ENCODE measurements at places on chromosomes 7 and 10.

- no peak for DNase-seq
These were observed 81.6 kb downstream of the CHN2 start for GRCh38 chr7:29276199-29276598.

GRCh38 chr10:118742782-118743181 is 12.0 kb downstream of the CACUL1 start:
- DNase-seq, result peak; percentile 77

GRCh38 chr7:157609932-157610640 is 273.3 kb downstream of the DNAJB6 start:
- no peak for DNase-seq

- DNase-seq, result no peak
These were observed 16.2 kb downstream of the LDB3 start for GRCh38 chr10:86684331-86685097.

- peak; percentile 59 for DNase-seq
These were observed 100.0 kb upstream of the AMPH start for GRCh38 chr7:38731215-38731614.

DNA sequence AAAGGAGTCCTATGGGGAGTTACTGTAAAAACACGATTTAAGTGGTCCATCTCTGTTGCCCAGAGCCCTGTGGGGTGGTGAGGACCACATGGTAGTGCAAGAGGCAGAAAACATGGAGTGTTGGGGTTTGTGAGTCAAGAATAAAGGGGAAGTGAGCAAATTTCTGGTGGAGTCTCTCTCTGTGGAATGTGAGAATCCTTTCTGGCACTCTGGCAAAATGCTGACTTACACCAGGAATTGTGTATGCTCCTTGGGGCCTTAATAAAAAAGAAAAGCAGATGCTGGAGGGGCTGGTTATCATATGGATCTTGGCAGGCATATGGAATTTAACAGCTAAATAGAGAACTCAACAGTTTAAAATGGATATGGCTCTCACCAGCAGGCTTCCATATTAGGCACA is 486.0 kb downstream of the TNS3 start:
- peak; percentile 58 for DNase-seq

GRCh38 chr7:156589808-156590207 is 50.8 kb upstream of the RNF32 start:
- DNase-seq, result no peak

DNA sequence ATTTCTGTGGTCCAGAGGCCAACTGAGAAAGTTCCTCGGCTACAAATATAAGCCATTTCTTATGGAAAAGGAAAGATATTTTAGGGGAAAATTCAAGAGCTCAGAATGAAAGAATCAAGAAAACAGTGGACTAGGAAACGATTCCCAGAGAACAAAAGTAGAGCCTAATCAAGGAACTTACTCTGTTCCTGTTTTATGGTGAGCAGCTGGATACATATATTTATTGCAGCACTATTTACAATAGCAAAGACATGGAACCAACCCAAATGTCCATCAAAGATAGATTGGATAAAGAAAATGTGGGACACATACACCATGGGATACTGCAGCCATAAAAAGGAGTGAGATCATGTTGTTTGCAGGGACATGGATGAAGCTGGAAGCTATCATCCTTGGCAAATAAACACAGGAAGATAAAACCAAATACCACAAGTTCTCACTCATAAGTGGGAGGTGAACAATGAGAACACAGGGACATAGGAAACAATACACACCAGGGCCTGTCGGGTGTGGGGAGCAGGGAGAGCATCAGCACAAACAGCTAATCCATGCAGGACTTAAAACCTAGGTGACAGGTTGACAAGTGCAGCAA is 298.7 kb downstream of the THSD7A start:
- DNase-seq, result no peak

- DNase-seq, result no peak
These were observed 392.7 kb downstream of the CALN1 start for GRCh38 chr7:72019436-72019835.

GRCh38 chr7:32569388-32570289 is 74.3 kb downstream of the AVL9 start:
- DNase-seq, result no peak

- no peak for DNase-seq
These were observed 42.9 kb downstream of the CCDC3 start for GRCh38 chr10:12958546-12959110.

GRCh38 chr10:130848855-130849254 is 462.7 kb downstream of the TCERG1L start:
- DNase-seq, result no peak

GRCh38 chr10:97048649-97049427 is 136.9 kb downstream of the SLIT1 start:
- no peak for DNase-seq

DNA sequence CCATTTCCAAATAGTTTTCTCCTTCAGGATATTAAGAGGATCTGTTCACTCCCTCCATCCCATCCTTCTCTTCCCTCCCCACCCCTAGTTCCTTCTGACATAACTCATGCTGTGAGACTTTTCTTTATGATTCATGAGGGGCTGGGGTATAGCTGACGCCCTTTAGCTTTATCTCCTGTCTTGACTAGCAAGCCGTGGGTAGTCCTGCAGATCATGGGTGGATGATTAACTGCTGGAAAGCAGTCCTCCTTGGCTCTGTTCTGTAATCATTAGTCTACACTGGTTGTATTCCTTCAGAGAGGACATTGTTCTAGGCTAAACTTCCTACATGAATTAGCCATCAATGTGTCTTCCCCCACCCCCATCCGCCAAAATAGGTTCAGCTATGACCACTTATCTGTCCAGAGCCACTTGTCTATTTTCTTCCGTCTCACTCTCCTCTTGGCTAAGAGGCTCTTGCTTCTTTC is 135.4 kb downstream of the LRRC4 start:
- no peak for DNase-seq

DNA sequence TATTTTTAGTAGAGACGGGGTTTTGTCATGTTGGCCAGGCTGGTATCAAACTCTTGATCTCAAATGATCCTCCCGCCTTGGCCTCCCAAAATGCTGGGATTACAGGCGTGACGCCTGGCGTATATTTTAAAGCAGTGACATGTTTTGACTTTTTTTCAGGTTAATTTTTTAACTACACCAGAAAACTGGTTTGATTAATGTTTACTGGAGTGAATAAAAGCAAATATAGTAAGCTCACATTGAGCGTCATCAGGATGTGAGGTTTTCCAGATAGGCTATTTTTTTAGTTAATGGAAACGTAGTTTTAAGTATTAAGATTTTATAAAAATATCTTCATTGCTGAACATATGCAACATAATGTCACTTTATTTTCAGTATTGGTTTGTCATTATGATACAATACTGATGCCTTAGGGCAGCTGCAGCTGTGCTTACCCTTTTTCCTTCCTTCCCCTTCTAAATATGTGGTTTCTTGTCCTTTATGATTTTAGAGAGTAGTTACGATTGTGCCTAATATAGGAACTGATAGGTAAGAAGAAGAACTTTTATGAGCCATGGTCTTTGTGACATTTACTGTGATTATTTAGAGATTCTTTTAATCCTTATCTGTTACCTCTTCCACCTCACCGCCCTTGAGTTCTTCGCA is 37.3 kb downstream of the TMEM60 start:
- DNase-seq, result no peak

GRCh38 chr7:27148756-27149641 is 1.4 kb upstream of the HOXA6 start:
- peak; percentile 37 for DNase-seq

DNA sequence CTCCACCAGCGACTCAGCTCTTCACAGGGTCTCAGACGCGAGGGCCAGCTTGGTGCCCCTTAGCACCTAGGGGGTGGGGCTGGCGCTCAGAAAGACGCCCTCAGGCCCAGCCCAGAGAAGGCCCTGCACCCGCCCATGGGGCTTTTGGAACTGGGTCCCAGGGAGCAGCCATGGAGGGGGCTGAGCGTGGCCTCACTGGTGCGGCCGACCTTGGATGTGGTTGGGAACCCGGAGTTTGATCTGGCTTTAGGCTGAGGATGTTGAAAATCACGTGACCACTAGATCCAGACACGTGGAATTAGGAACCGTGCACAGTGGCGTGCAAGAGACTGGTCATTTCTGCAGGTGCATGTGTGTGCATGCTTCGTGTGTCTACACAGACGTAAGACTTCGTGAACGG is 185.4 kb downstream of the DNAJB6 start:
- DNase-seq, result no peak

DNA sequence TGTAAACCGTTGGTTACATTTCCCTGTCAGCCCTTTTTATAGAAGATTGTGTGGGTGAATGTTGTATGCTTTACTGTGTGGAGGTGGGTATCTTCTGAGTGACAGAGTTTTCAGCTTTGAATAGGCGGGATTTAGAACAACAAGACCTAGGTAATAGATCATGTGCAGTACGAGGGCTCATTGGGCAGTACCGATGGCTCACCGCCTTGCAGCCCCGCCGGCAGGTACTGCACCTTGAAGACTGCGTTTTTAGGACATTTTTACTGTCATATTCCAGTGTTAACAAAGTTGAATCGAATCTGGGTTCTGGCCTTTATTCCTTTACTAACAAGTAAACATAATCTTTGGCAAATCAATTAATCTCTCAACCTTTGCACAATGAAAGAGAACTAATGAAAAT is 55.9 kb upstream of the NCF1 start:
- DNase-seq, result no peak

GRCh38 chr10:129777687-129778086 is 186.4 kb downstream of the EBF3 start:
- DNase-seq, result no peak

- DNase-seq, result peak; percentile 86
These were observed 11.9 kb upstream of the SFR1 start for GRCh38 chr10:104109908-104110662.

DNA sequence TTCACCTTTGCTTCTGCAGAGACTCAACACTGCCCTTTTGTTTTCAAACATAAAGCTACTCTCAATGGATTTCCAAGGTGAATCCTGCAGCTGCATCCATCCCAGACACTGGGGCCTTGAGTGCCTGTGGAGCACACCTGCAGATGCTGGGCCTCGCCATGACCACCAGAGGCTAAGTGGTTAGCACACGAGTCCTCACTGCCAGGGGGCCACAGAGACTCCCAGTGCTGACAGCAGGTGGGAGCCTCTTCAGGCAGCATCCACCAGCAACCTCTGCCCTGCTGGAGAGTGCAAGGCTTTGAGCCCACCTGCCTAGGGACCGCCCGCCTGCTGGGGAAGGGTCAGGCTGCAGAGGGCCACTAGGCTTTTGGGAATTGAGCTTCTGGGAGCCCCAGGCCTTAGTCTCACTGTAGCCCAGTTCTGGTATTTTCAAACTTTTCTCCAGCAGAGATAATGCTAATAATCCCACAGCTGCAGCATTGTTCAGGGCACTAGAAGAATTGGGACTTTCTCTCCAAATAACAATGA is 9.4 kb upstream of the HPS1 start:
- DNase-seq, result no peak

- peak; percentile 44 for DNase-seq
These were observed 34.5 kb upstream of the EBLN1 start for GRCh38 chr10:22252224-22252800.

DNA sequence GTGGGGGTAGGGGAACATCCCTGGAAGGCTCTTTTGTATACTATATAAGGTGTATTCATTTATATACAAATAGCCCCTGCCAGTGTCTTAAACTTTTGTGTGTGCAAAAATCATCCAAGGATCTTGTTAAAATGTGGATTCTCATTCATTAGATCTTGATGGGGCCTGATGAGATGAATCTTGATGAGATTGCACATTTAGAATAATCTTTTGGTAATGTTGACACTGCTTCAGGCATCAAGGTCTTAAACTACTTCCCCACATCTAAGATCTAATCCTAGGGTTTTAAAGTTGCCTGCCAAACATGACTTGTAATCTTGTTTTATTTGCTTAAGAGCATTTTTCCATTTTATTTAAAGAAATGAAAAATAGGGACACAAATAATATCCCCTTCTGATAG is 13.0 kb downstream of the TLX1 start:
- no peak for DNase-seq

DNA sequence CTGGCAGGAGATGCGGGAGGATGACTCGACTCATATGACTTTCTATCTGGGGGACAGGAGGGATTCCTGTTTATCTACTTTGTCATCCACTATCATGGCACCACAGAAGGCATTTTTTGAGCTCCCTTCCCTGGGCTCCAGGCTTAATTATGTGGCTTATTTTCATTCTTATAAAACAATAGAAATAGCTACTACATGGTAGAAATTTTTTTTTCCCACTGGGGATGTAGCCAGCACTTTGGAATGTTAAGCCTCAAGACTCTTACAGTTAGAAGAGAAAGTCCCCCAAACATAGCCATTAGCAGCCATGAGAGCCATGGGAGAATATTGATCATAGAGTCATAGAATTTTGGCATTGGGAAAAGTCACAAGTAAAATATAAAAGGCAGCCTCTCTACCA is 14.6 kb upstream of the FAM180A start:
- peak; percentile 72 for DNase-seq

GRCh38 chr7:98855610-98856422 is 14.0 kb downstream of the TMEM130 start:
- peak; percentile 38 for DNase-seq

DNA sequence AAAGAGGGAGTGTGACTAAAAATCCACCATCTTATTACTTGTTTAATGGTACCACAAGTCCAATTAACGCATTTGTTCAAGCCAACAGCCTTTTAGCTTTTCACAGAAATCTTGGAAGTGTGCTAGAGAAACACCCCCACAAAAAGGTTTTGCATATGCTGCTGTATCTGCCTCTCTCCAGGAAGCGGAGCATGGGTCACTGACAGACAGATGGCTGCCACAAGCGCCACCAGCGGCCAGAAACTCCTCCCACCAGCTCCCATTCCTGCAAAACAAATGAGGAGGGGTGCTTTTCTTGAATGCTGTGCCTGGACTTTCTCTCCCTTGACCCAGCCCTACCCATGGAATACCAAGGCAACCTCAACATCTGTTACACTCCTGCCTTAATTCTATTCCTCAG is 176.3 kb upstream of the LRGUK start:
- DNase-seq, result no peak

DNA sequence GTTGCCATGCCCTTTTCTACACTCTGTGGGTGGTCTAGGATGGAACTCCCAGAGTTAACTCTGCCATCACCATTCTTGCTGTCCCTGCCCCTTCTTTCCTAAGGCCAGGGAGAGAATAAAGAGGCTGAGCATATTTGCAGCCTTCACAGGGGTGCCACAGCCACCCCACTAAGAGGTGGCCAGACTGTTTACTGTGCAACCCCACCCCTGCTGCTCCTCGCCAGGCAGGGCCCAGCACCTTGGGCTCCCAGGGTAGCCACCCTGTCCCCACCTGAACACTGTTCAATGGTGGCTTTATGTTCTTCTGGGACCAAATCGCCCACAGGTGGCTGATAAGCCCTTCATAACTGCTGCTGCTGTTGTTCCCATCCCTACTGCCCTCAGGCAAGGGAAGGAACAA is 198.9 kb downstream of the SNX13 start:
- DNase-seq, result no peak

DNA sequence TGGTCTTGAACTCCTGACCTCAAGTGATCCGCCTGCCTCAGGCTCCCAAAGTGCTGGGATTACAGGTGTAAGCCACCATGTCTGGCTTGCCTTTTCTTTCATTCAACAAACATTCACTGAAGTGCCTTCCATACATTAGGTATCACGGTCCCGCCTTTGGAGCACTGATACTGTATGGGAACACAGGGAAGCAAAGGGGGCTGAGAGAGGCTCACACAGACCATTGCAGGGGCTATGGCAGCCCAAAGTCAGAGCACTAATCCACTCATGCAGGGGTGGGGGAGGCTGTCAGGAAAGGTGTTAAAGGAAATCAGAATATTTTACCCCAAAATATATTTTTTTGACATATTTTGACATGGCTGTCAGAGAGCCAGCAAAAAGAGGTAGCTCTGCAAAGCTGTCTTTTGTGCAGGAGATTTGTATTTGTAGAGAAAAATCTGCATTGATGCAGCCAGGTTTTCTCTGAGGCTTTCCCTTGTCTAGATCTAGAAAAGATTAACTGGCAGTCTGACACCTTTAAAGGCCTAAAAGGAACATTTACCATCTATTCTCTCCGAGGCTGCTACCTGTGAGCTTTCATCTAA is 42.0 kb upstream of the PDLIM1 start:
- DNase-seq, result no peak
